ENCODE measurements at places on chromosomes 3 and 15. TPM values are rescaled to one million over a fixed set of nuclear protein-coding genes. Genes with fewer than 3 reads are reported as not detected.

Gene KY
- total RNA-seq, result 0.58 TPM

Gene TMEM212
- total RNA-seq, result not detected

- H3K27me3 ChIP-seq, result peaks cover 20% of the 10 kb centered on the region
- no peak for DNase-seq
- H3K4me1 ChIP-seq, result no peaks in the 10 kb centered on the region
- H3K4me3 ChIP-seq, result no peak overlapping the region
- peaks cover 3% of the 10 kb centered on the region for H3K36me3 ChIP-seq
- H3K27ac ChIP-seq, result no peak overlapping the region
Observed at GRCh38 chr15:78715930-78716329, 74.9 kb upstream of the CHRNB4 start.

DNA sequence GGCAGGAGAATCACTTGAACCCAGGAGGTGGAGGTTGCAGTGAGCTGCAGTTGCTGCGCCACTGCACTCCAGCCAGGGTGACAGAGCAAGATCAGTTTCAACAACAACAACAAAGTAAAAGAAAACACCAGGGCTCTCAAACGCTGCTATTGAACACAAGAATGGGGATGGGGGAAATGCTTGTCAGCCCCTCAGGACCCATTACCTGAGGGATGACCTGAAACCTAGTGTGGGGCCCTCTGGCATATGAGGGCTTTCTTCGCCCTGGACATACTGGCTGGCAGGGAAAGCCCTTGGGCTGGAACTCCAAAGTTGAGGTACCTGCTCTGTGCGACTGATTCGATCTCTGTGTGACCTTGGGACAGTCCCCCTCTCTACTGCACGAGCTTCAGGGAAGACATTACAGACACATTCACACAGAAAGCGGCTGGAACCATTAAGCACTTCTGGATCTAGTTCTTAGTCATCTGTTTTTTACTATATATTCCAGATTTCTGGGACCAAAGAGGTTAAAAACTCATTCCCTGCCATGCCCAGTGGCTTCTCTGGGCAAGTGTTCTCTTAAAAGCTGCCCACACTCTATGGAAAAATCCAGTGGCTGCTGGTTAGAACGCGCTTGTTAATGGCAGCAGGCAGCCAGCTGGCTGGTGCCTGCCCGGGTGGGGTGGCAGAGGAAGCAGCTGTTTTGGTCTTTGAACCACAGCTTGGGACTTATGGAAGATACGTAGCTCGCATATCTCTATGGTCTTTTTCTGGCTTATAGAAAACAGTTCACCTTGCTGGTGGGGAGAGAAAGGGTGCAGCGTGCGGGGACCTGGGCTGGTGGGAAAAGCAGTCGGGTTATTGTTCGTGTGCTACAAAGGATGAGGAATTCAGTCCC lies 57.2 kb downstream of the ATP1B3 start:
- no peak for DNase-seq
- no peak overlapping the region for H3K4me3 ChIP-seq
- peaks cover 6% of the 10 kb centered on the region for H3K36me3 ChIP-seq
- no peaks in the 10 kb centered on the region for H3K4me1 ChIP-seq
- no peaks in the 10 kb centered on the region for H3K27me3 ChIP-seq

DNA sequence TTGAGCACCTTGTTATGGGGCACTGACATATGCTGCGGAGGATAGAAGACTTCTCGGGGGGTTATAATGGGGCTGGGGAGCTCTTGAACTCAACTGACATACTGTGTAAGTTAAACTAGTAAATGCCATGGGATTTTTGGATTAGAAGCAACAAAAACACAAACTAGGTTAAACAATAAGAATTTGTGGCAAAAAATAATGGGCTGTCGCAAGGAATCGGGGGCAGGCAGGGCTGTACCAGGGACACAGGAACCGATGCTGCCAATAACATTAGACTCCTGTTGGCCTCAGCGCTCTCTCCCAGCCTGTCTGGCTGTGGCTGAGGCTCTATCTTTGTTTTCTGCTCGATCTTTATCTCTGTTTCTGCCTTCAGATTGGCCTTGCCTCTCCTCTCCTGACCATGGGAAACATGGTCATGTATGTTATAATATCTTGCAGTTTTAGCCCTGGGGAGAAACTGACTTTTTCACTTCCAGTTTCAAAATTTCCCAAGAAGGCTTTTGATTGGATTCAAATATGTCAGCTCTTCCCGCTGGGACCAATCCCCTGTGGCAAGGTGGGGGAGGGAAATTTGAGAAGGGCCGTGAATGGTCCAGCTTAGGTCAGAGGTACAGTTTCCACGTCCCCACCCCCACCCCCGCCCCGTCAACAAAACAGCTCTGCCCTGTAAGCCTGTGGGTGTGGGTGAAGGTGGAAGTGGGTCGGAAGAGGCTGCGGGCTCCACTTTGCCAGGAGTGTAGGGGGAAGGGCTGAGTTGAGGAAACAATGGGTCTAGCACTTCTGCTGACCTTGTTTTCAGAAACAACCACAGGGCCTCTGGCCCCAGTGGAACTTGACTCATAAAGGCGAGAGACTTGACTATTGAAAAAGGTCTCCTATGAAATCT lies 161.1 kb upstream of the TBL1XR1 start:
- peaks cover 11% of the 10 kb centered on the region for H3K27me3 ChIP-seq
- peaks cover 56% of the 10 kb centered on the region for H3K4me1 ChIP-seq
- H3K36me3 ChIP-seq, result no peaks in the 10 kb centered on the region
- peak overlapping the region; percentile 98 for H3K27ac ChIP-seq
- no peak for DNase-seq
- H3K4me3 ChIP-seq, result peak overlapping the region; percentile 88

All from type B pancreatic cell (in vitro differentiated cells).